Transverse colon (tissue), 4 donors: ENCODE measurements at places on chromosomes 13 and 19.

- no peak for DNase-seq
Observed at GRCh38 chr13:59363313-59363712, 800.4 kb downstream of the DIAPH3 start.

DNA sequence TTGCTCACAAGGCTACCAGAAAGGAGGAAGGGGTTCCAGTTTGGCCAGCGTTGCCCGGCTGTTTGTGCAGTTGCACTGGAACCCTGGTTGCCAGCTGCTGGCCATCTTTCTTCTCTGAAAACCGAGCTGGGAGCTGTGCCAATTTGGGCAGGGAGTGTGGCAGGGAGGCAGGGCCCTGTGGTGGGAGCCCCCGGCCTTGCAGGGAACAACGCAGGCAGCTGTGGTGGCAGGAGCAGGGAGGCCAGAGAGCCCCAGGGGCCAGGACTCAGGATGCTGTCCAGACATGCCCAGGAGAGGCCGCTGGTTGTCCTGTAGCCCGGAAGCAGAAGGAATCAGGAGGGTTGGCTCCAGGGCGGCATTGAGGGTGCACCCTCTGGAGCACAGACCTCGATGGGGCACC is 4.8 kb downstream of the KMT5C start:
- DNase-seq = no peak

- DNase-seq = no peak
Observed at GRCh38 chr13:30700364-30700763, 35.0 kb upstream of the ALOX5AP start.

DNA sequence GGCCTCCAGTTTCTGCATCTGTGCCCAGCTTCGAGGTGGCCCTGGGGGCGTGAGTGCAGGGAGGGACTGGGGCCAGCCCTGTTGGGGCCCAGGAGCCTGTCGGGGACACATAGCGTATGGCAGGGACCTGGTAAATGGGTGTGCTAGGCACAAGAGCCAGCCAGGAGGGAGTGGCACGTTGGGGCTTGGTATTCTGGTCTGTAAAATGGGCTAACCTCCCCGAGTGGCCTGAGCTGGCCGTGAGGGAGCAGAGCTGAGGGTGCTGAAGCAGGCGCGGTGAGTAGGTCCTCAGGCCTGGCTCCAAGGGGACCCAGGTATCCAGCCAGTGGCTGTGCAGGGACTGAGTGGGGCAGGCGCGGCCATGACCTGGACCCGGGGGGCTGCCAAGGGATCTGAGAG is 4.3 kb downstream of the PTOV1 start:
- no peak for DNase-seq

- no peak for DNase-seq
Observed at GRCh38 chr19:49971991-49972411, 11.0 kb upstream of the SIGLEC11 start.
